ENCODE measurements at places on chromosomes 6 and 20.

DNA sequence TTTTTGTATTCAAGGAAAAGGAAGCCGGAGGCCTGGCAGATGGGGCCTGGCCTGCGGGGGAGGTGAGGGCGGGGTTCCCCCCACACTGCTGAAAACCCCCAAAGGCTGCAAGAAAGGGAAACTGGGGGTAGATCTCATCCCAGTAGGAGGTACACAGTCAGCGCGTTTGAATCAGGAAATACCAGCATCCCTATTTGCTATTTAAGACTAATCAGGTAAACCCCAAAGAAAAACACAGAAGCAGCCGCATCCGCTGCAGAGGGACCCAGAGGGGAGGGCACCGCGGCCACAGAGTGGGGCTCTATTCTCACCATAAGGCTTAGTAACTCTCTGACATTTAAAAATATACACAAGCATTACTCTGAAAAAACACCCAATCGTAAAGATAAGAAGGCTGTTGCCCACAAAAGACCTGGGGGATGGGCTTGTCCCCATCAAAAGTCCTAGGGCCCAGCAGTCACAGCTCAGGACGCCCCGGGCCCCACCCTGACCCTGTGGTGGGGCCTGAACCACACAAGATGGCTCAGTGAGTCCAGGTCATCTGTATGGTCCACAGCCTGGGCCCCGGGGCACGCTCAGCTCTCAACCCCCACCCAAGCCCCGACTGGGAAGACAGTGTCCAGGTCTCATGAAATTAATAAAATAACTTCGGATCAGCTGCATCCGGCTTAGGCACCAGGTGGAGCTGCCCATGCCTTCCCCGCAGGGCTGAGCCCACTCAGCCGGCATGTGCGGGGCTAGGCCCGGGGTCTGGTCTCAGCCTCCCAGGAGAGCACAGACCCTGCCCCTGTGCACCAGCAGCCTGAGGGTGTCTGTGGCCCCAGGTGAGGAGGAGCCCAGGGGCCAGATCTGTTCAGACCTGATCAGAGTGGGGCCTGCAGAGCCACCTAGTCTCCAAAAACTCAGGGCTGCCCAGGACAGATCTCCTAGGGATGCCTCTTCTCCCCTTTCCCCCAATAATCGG is 31.0 kb downstream of the KCNQ2 start:
- DNase-seq = no peak

DNA sequence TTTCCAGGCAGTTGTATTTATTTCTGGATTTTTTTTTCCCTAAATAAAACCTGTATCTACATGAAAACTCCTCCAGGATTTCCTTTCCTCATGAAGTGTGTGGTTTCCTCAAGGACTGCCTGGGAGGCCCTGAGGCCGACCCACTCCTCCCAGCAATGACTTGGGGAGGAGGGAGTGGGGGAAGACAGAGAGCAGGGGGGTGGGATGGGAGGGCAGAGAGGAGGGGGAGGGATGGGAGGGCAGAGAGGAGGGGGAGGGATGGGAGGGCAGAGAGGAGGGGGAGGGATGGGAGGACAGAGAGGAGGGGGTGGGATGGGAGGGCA is 161.8 kb upstream of the AGPAT4 start:
- no peak for DNase-seq

DNA sequence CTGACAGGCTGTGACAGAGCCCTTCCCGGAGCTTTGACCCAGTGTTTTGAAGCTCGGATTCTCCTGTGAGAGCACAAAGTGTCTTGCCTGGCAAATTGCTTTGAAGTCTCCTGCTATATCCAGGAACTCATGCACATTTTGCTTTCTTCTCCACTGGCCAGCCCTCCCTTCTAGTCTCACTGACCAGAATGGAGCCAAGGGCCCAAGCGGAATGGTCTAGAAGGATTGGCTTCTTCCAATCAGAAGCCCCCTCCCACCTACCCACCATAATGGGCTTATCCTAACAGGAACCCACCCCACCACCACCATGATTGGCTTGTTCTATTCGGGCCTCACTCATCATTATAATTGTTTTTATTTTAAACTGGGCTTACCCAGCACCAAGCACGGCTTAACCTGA is 130.1 kb downstream of the PXDC1 start:
- no peak for DNase-seq

DNA sequence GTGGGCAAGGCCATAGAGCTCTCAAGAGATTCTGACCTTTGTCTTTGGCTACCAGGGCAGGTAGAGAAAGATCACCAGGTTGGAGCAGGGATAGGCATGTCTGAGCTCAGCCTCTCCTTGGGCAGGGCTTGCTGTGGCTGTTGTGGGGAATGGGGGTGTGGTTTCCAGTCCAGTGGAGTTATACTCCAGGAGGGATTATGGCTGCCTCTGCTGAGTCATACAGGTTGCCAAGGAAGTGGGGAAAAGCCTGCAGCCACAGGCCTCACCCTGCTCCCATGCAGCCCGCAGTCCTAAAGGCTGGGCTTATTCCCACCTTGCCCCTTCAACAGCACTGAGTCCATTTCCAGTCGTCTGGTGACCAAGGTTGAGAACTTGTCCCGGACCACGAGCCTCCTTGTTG is 21.9 kb downstream of the MEP1A start:
- DNase-seq = no peak

DNA sequence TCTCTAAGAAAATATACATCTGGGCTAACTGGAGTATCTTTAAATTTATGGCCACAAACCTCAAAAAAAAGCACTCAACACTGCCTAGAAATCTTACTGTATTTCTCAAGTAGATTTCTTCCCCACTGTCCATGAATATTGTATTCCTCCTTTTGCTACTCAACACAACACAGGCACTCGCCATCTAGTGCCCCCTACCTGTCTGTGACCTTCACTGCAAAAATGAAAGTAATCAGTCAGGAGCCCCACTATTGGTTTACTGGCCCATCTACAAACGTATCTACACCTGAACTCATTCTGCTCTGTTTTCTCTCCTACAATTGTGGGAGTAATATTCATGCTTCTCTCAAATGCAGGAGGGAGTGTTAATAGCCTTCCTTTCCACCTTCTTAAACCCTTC is 58.3 kb downstream of the LY86 start:
- no peak for DNase-seq

DNA sequence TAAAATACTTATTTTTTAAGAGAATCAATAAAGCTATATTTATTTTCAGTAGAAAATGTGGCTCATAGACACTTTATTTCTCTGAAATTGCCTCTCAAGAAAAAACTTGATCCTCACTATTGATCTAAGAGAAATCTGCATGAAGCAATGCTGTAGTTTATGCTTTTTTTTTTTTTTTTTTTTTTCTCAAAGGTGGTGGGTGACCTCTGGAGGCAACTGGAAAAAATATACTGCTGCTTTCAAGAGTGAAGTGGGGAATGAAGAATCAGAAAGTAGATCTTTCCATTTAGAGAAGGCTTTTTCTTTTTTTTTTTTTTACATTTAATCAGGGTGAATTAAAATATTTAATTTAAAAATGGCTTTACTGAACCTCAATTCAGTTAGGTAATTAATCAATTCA is 169.3 kb downstream of the SLC16A10 start:
- DNase-seq = no peak

GRCh38 chr6:15434823-15435380 is 189.0 kb downstream of the JARID2 start:
- DNase-seq = no peak

- no peak for DNase-seq
Measured at GRCh38 chr20:50982363-50982762, 23.7 kb downstream of the MOCS3 start.

All from cortex of kidney (tissue), 1 donor.